Caco-2 (cell line): ENCODE measurements at places on chromosomes 7 and 10. TPM values are rescaled to one million over a fixed set of nuclear protein-coding genes. Genes with fewer than 3 reads are reported as not detected.

DNA sequence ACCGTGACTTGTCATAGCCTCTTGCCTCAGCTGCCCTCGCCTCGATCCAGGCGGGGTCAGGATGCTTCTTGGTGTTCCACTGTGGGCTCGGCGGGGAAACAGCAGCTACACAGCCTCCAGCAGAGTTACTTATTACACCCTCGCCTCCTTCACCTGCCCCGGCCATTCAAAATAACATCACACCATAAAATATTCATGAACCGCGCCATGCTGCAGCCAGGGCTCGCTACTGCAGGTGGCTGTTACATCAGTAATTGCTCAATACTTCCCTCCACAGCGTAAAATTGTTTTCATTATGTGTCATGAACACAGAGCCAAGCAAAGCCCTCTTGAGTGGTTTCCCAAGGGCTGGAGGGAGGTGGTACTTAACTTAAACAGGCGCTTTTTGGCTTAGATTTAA is 241.5 kb upstream of the SP8 start:
- H3K27me3 ChIP-seq, result no peaks in the 10 kb centered on the region
- peak; percentile 5 for DNase-seq
- H3K27ac ChIP-seq, result no peak overlapping the region
- no peaks in the 10 kb centered on the region for H3K36me3 ChIP-seq
- H3K4me3 ChIP-seq, result no peak overlapping the region

DNA sequence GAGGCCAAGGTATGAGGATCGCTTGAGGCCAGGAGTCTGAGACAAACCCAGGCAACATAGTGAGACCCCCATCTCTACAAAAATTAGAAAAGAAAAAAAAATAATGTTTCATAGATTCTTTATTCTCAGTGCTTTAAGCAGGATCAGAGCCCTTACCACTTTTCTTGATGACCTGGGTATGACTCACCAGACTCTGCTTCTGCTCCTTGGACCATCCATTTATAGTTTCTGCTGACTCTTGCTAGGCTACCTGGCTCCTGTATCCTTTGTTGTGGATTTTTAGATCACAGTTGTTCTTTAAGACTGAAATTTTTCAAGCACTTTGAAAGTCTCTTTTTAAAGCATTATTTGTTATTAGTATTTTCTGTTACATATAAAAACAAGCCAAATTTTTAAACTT is 411.1 kb downstream of the GFRA1 start:
- H3K27me3 ChIP-seq, result no peaks in the 10 kb centered on the region
- H3K4me3 ChIP-seq, result no peak overlapping the region
- H3K27ac ChIP-seq, result no peak overlapping the region
- no peak for DNase-seq
- 0 out of 2 replicates have a peak, but pooled peaks cover 3% of the 10 kb centered on the region for H3K4me1 ChIP-seq

Gene SEMA3A
- total RNA-seq, result 55.1 and 55.4 TPM in 2 replicates

Gene DNAH11
- 1.3 and 2.0 TPM in 2 replicates for total RNA-seq

GRCh38 chr7:3575753-3576531 is 274.9 kb downstream of the SDK1 start:
- no peaks in the 10 kb centered on the region for H3K4me1 ChIP-seq
- H3K27me3 ChIP-seq, result no peaks in the 10 kb centered on the region
- no peaks in the 10 kb centered on the region for H3K36me3 ChIP-seq
- DNase-seq, result no peak
- H3K4me3 ChIP-seq, result no peak overlapping the region
- H3K27ac ChIP-seq, result no peak overlapping the region

Gene SFR1
- total RNA-seq, result 7.3 and 8.7 TPM in 2 replicates
